Glomerular endothelial cell (primary cell): ENCODE measurements at places on chromosomes 6 and 20. TPM values are rescaled to one million over a fixed set of nuclear protein-coding genes. Genes with fewer than 3 reads are reported as not detected.

The HRH3 gene
- total RNA-seq: not detected in 2 replicates

The C4B gene
- 1.1 and 1.3 TPM in 2 replicates for total RNA-seq

The JPH2 gene
- 0.58 and 1.5 TPM in 2 replicates for total RNA-seq

The VGLL2 gene
- not detected in 2 replicates for total RNA-seq

The SLC22A16 gene
- not detected in 2 replicates for total RNA-seq

The ATP6V1G2 gene
- total RNA-seq: 0.18 and 1.2 TPM in 2 replicates
